ENCODE measurements at places on chromosomes 6 and 20.

DNA sequence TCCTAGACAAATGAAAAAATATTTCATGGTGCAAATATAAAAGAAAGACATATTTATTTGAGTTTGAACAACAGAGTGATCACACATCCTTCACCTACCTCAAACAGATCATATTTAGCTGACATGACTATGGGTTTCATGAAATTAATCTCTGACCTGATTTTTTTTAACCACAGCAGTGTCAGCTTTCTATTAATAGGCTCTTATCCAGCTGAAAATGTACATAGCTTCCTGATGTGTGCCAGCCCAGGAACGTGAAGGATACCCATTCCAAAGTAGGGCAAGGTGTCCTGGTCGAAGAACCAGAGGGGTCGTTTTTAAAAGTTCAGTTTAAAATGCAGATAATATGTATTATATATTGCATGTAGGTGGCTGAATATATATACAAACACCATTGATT, 19.8 kb downstream of the TRDN start:
- DNase-seq = no peak

DNA sequence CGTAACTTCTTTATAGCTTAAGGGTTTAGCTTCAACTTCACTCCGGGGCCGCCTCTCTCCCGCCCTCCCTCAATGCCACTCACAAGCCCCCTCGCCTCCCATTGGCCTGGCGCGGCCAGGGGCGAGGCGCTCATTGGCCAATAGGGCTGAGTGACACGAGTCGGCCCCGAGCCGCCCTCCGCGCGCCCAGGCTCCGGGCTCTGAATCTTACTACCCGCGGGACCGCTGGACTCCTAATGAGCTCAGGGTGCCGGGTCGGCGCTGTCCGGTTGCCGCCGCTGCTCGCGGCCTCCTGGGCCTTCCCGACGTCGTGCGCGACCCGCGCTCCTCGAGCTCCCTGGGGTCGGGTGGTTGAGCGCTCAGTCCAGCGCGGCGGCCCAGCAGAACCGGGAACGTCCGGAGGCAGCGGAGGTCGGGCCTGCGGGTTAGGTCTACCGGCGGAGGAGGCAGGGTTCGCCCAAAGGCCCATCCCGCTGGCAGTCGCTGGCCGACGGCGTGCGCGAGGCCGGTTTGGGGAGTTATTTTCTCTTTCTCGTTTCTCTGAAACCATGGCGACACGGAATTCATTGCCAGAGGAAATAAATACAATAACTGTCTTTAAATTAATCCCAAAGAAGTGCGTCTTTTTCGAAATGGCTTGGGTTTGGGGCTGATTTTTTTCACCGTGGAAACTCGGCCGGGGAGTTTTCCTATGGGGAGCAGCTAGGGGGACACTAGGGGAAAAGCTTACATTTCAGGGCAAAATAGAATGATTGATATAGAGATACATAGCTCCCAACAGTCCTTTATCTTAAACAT, at the start of gene SIM1:
SIM1 (minus strand) TSS at position 19 of the 798 bp plus-strand sequence. CDS start 1,453 bp downstream, outside the sequence.
- DNase-seq = no peak

- no peak for DNase-seq
Observed at GRCh38 chr6:108559884-108560462, 744 bp upstream of the FOXO3 start.

DNA sequence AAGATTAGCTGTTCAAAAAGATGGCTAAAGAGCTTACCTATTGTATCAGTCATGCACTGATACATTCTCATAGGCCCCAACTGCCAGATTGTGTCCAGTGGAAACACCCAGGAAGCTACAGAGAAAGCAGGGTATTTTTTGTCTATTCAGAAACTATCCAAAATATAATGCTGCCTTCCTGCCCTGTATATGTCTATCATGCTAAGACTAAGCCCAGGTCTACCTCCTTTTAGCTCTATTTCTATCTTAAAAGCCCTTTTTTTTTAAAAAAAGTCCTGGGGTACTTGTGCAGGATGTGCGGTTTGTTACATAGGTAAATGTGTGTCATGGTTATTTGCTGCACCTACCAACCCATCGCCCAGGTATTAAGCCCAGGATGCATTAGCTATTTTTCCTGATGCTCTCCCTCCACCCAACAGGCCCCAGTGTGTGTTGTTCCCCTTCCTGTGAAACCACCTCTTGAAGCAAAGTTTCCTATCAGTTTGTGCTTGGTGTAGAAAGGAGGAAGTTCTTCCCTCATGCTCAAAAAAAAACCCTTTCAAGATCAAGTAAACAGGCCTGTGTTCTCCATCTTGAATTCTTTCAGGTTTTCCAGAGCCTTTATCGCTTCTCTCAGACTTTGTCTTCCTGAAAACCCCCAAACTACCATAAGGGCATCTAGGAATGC, 514 bp downstream of the DEFB129 start:
- no peak for DNase-seq

DNA sequence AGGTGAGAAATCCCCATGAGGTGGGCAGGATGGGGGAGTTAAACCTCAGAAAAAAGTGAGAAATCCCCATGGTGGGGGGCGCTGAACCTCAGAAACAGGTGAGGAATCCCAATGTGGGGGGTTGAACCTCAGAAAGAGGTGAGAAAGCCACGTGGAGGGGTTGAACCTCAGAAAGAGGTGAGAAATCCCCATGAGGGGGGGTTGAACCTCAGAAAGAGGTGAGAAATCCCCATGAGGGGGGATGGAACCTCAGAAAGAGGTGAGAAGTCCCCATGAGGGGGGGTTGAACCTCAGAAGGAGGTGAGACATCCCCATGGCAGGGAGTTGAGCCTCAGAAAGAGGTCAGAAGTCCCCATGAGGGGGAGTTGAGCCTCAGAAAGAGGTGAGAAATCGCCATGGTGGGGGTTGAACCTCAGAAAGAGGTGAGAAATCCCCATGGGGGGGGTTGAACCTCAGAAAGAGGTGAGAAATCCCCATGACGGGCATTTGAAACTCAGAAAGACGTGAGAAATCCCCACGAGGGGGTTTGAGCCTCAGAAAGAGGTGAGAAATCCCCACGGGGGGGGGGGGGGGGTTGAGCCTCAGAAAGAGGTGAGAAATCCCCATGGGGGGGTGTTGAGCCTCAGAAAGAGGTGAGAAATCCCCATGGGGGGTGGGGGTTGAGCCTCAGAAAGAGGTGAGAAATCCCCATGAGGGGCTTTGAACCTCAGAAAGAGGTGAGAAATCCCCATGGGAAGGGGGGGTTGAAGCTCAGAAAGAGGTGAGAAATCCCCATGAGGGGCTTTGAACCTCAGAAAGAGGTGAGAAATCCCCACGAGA, 14.3 kb upstream of the GOPC start:
- DNase-seq = no peak

GRCh38 chr6:156762547-156762946, 14.6 kb upstream of the ARID1B start:
- DNase-seq = no peak

- DNase-seq = no peak
Observed at GRCh38 chr20:43917380-43917779, 2.7 kb downstream of the TOX2 start.

DNA sequence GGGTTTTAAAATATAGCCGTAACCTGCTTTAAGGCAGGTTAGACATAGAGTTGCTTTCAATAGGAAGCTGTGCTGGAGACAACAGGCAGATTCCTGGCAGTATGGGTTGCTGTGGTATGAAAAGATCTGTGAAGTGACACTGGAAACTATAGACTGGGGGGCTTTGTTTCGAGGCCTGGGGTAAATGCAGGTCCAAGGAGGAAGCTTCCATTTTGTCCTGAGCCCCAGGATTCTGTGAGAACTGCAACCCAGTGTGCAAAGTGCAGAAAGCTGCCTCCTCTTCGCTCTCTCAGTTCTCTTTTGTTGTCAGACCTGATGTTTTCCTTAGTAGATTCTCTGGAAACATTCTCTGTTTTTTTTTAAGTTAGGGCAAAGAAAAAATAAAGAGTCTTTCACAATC, 86.9 kb downstream of the LYRM4 start:
- no peak for DNase-seq

- DNase-seq = no peak
Observed at GRCh38 chr6:84771756-84772356, 7.5 kb upstream of the TBX18 start.

GRCh38 chr20:11083841-11084240, 410.0 kb upstream of the JAG1 start:
- no peak for DNase-seq

GRCh38 chr6:12733876-12734275, 17.3 kb downstream of the PHACTR1 start:
- no peak for DNase-seq

- no peak for DNase-seq
Observed at GRCh38 chr20:1600736-1601135, 19.1 kb downstream of the SIRPB1 start.

DNA sequence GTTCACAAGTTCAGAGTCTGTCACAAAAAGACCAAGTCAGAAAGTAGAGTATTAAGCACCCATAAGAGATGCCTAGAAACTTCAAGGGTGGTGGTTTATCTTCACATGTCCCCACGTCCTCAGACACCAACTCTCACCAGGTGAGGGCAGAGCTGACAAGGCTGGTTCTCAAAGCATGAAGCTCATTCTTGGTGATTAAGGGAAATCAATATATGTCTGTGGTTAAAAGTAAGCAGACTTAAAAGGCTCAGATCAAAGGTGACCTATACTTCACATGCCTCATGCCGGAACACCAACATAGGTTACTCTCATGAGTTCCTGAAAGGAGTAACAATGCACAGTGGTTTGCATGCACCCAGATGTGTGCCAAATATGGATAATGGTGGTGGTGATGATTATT, 27.0 kb downstream of the IL17A start:
- peak; percentile 31 for DNase-seq

GRCh38 chr6:91708534-91708933, 1121.7 kb upstream of the MAP3K7 start:
- no peak for DNase-seq

GRCh38 chr20:50521221-50522052, 11.3 kb downstream of the PTPN1 start:
- DNase-seq = no peak

GRCh38 chr6:53027131-53027718, 32.1 kb upstream of the GSTA4 start:
- DNase-seq = no peak

DNA sequence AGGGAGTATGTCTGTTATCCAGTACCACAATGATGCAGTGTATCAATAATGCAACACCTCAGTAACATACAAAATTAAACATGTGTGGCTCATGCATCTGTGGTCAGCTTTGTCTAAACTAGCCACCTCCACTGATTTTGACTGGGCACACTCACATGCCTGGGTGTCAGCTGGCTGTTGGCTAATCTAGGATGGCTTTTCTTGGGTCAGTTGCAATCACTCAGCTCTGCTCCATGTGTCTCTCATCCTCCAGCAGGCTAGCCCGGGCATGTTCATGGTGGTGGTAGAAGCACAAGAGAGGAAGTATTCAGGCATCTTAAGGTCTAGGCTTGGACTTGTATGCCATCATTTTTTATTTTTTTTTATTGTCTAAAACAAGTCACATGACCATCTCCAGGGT, 59.3 kb upstream of the JAG1 start:
- DNase-seq = no peak

GRCh38 chr20:38109591-38110524, 55.2 kb downstream of the TGM2 start:
- peak; percentile 3 for DNase-seq

GRCh38 chr6:57822896-57823358, 505.5 kb downstream of the PRIM2 start:
- DNase-seq = no peak

DNA sequence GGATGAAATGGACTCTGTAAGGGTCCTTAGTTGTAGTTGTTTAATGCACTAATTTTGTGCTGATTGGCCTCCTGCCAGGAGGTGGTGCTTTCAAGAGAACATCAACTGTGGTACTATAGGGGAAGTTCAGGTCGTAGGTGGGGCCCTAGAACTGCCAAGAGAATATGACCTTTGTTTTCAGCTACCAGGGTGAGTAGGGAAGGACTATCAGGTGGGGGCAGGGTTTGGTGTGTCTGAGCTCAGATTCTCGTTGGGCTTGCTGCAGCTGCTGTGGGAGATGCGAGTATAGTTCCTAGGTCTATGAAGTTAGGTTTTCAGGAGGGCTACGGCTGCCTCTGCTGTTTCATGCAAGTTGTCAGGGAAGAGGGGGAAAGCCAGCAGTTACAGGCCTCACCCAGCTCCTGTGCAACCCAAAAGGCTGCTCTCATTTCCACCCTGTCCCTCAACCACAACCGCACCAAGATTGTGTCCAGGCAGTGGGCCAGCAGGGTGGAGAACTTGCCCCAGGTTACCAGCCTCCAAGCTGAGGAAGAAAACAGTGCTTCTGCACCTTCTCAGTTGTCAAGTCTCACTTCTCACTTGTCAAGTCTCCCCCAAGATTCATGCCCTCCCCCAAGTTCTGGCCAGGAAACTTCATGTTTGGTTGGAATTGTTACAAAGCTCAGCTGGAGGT, 626.5 kb upstream of the MAP3K7 start:
- no peak for DNase-seq

All from activated CD4-positive, alpha-beta T cell treated with anti-CD3 and anti-CD28 coated beads, Interleukin-2, amount 10 ng/mL, durations not matched to agents 7 days and 5 days (primary cell).